ENCODE measurements at places on chromosomes 13 and 19. TPM values are rescaled to one million over a fixed set of nuclear protein-coding genes. Genes with fewer than 3 reads are reported as not detected.

Gene MBD3L3
- not detected for total RNA-seq

DNA sequence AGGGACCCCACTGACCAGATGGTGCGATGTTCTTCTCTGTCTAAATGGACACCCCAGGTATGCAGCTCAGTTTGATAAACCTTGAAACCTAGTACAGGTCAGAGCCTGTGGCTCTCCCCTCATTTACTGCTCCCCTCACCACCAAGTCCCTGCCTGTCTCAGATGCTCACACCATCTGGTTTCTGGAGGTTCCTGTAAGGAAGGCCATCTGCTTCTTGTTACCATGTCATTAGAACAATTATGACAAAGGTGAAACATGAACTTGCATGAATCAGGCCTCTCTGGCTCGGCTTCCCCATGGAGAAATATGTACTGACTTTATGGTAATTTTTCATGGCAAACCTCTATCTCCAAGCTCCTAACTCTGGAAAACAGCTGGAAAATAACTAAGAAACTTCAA lies 965.7 kb downstream of the UQCRFS1 start:
- no peaks in the 10 kb centered on the region for H3K27me3 ChIP-seq
- no peak overlapping the region for H3K4me3 ChIP-seq
- H3K36me3 ChIP-seq = no peaks in the 10 kb centered on the region

GRCh38 chr13:28131646-28132045 lies 6.7 kb upstream of the PAN3 start:
- no peak for DNase-seq
- no peak overlapping the region for H3K4me3 ChIP-seq
- H3K27me3 ChIP-seq = no peaks in the 10 kb centered on the region
- no peak overlapping the region for H3K27ac ChIP-seq
- H3K4me1 ChIP-seq = no peaks in the 10 kb centered on the region
- H3K36me3 ChIP-seq = no peaks in the 10 kb centered on the region

DNA sequence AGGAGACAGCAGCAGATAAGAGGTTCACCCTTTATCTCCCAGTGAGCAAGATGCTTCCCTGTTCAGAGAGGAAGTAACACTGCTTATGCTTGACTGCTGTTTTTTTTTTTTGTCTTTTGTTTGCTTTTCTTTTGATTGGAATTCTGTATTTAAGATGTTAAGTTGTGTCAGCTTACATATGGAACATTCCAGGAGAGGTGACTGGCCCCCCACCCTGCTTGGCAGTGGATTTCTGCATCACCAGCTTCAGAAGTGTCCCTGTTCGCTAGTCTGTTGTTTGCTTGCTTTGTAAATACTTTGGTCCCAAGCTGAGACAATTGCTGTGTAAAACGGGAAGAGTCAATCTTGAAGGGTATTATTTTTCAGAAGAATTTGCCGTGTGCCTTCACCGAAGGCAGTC lies 43.0 kb downstream of the IFT88 start:
- no peaks in the 10 kb centered on the region for H3K4me1 ChIP-seq
- no peak for DNase-seq
- H3K36me3 ChIP-seq = peaks cover 17% of the 10 kb centered on the region
- no peak overlapping the region for H3K27ac ChIP-seq
- H3K4me3 ChIP-seq = no peak overlapping the region
- H3K27me3 ChIP-seq = no peaks in the 10 kb centered on the region

DNA sequence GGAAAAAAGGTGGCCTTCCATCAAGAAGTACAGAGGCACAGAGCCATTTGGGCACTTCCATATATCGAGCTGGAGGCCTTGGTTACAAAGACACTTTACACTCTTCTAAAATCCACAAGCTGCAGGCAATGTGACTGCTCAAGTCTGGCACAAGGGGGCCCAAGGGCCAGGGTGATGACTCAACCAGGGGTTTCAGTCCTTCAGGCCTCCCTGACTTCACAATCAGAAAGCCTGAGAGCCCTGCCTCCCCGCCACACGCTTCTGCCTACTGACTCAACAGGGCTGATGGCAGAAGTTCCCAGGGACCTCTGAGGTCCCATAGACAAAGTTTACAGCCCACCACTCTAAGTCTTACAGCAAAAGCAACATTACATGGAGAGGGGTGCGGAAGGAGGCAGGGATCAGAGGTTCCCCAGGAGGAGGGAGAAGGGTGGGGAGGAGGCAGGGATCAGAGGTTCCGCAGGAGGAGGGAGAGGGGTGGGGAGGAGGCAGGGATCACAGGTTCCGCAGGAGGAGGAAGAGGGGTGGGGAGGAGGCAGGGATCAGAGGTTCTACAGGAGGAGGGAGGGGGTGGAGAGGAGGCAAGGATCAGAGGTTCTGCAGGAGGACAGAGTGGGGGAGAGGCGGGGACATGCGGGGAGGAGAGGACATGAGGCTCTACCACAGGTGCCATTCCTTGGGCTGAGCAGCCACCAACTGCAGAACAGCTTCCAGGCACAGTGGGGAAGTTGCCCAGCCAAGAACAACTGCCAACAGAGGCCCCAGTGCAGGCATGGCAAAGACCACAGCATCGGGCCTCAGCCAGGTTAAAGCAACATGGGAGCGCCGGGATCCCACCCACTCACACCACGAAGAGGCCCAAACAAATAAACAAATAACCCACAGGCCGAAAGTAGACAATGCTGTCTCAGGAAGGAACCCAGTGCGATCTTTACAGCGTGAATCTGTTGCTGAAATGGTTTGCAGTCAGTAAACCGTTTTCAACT lies 52.0 kb downstream of the SLC7A1 start:
- no peak for DNase-seq
- no peak overlapping the region for H3K27ac ChIP-seq
- H3K4me1 ChIP-seq = no peaks in the 10 kb centered on the region
- H3K27me3 ChIP-seq = no peaks in the 10 kb centered on the region

Gene GJB6
- not detected for total RNA-seq

Gene CD79A
- total RNA-seq = not detected

Gene UNC13A
- total RNA-seq = 2.1 TPM

GRCh38 chr19:46126086-46126580 lies 1.6 kb upstream of the IGFL3 start:
- no peaks in the 10 kb centered on the region for H3K36me3 ChIP-seq
- no peak for DNase-seq
- no peaks in the 10 kb centered on the region for H3K27me3 ChIP-seq
- no peak overlapping the region for H3K27ac ChIP-seq

Gene NALCN
- total RNA-seq = 26.9 TPM

Gene ZIM2
- 1.4 TPM for total RNA-seq

Gene MBD3L2
- not detected for total RNA-seq

Gene DAND5
- not detected for total RNA-seq

- no peaks in the 10 kb centered on the region for H3K27me3 ChIP-seq
- H3K27ac ChIP-seq = no peak overlapping the region
- no peak for DNase-seq
- H3K36me3 ChIP-seq = no peaks in the 10 kb centered on the region
These were observed 2.8 kb upstream of the A1BG start for GRCh38 chr19:58355908-58356765.

Gene ZBTB45
- total RNA-seq = 10.4 TPM

GRCh38 chr13:79918620-79919019 lies 422.3 kb downstream of the SPRY2 start:
- no peaks in the 10 kb centered on the region for H3K36me3 ChIP-seq
- H3K4me3 ChIP-seq = no peak overlapping the region
- DNase-seq = no peak
- no peak overlapping the region for H3K27ac ChIP-seq

GRCh38 chr13:69617587-69617986 lies 490.0 kb upstream of the ATXN8OS start:
- no peak for DNase-seq
- H3K4me1 ChIP-seq = no peaks in the 10 kb centered on the region
- H3K27ac ChIP-seq = no peak overlapping the region
- H3K4me3 ChIP-seq = no peak overlapping the region
- H3K27me3 ChIP-seq = no peaks in the 10 kb centered on the region
- no peaks in the 10 kb centered on the region for H3K36me3 ChIP-seq

- no peaks in the 10 kb centered on the region for H3K4me1 ChIP-seq
- no peak overlapping the region for H3K27ac ChIP-seq
- no peaks in the 10 kb centered on the region for H3K36me3 ChIP-seq
- H3K27me3 ChIP-seq = no peaks in the 10 kb centered on the region
These were observed 410.7 kb downstream of the MZT1 start for GRCh38 chr13:72316716-72317115.

GRCh38 chr19:32287811-32288227 lies 57.6 kb upstream of the ZNF507 start:
- H3K36me3 ChIP-seq = no peaks in the 10 kb centered on the region
- no peak overlapping the region for H3K4me3 ChIP-seq
- no peaks in the 10 kb centered on the region for H3K27me3 ChIP-seq
- no peak overlapping the region for H3K27ac ChIP-seq
- DNase-seq = peak; percentile 11

Gene SOX1
- total RNA-seq = not detected

All from thoracic aorta (tissue), 2 donors.